ENCODE measurements at places on chromosomes 7 and 10. TPM values are rescaled to one million over a fixed set of nuclear protein-coding genes. Genes with fewer than 3 reads are reported as not detected.

Gene MMD2
- not detected for total RNA-seq

- H3K36me3 ChIP-seq, result peaks cover 3% of the 10 kb centered on the region
- no peaks in the 10 kb centered on the region for H3K4me1 ChIP-seq
- peak overlapping the region; percentile 76 for H3K27ac ChIP-seq
- DNase-seq, result no peak
- H3K27me3 ChIP-seq, result peaks cover 30% of the 10 kb centered on the region
- peak overlapping the region; percentile 71 for H3K4me3 ChIP-seq
These were observed 1.7 kb upstream of the DPYSL4 start for GRCh38 chr10:132184816-132185593.

Gene SHTN1
- total RNA-seq, result not detected

DNA sequence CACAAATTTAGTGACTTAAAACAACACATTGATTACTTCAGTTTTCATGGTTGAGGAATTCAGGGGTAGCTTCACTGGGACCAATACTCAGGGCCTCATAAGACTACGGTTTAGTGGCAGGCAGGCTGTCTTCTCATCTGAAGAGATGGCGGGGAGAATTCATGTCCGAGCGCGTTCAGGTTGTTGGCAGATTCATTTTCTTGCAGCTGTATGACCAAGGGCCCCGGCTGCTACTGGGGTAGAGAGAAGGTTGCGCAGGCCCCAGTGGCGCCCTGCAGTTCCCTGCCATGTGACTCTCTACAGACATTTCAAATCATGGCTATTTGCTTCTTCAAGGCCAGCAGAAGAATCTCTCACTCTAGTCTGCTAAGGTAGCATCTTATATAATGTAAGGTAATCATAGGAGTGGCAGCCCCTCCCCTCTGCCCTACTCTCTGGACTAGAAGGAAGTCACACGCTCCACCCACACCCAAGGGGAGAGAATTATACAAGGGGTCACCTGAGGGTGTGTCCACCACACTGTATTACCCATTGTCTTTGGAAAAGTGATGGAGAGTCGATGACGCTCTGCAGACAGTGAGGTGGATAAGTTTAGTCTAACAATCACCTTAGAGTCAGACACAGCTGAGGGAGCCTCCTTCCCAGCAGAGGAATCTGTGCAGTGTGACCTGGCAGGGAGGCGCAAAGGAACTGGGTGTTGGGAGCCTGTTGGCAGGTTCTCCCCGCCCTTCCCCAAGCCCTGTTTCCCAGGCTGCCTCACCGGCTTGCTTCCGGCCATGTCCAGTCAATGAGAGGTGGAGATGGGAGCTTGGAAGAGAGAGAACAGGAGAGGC, 35.7 kb upstream of the PLEKHA1 start:
- no peaks in the 10 kb centered on the region for H3K36me3 ChIP-seq
- H3K4me3 ChIP-seq, result no peak overlapping the region
- H3K27ac ChIP-seq, result no peak overlapping the region
- peaks cover 11% of the 10 kb centered on the region for H3K27me3 ChIP-seq
- H3K4me1 ChIP-seq, result no peaks in the 10 kb centered on the region

Gene TAF5
- total RNA-seq, result 11.0 TPM

Gene NSUN6
- total RNA-seq, result 12.8 TPM

GRCh38 chr7:37570145-37570544, 113.4 kb upstream of the GPR141 start:
- H3K4me3 ChIP-seq, result no peak overlapping the region
- H3K36me3 ChIP-seq, result no peaks in the 10 kb centered on the region
- H3K4me1 ChIP-seq, result no peaks in the 10 kb centered on the region
- peaks cover 7% of the 10 kb centered on the region for H3K27me3 ChIP-seq

DNA sequence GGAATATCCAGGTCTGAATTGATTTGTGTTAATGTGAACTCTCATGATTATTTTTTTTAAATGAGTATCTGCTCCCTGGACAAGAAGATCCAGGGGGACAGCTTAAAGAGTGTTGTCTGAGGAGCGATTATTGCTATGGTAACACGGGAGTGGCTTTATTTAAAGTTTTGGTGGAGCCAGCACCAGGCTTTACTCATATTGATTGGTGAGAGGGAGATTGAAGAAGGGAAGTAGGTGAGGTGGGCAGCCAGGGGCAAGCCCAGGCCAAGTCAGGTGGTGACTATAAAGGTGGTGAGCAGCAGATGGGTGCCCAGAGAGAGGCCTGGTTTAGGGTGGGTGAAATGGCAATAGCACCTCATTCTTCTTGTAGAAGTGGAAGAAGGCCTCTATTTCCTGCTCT, 10.2 kb upstream of the AGR2 start:
- H3K27ac ChIP-seq, result no peak overlapping the region
- no peak overlapping the region for H3K4me3 ChIP-seq
- H3K36me3 ChIP-seq, result no peaks in the 10 kb centered on the region
- no peak for DNase-seq

Gene ZFAND4
- total RNA-seq, result 11.1 TPM

Gene CALHM1
- total RNA-seq, result not detected

DNA sequence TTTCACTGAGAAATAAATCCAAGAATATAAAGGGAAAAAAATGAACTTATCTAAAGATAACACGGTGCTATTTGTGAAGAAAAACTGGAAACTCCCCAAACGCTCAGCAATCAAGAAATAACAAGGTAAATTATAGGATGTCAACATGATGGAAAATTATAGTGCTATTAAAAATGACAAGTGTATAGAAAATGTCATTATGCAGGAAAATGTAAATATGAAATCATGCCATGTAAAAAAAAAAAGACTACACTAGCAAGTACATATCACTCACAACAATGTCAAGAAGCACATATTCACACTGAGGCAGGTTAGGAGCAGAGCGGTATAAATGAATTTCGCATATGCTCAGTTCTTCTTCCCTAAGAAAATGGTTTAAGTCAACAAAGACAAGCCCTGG, 27.7 kb downstream of the KLRG2 start:
- H3K4me1 ChIP-seq, result no peaks in the 10 kb centered on the region
- H3K4me3 ChIP-seq, result no peak overlapping the region
- no peak for DNase-seq
- H3K27ac ChIP-seq, result no peak overlapping the region
- no peaks in the 10 kb centered on the region for H3K36me3 ChIP-seq

GRCh38 chr10:11655836-11656235, 44.4 kb upstream of the USP6NL start:
- no peak for DNase-seq
- no peaks in the 10 kb centered on the region for H3K4me1 ChIP-seq
- H3K4me3 ChIP-seq, result no peak overlapping the region
- H3K27ac ChIP-seq, result no peak overlapping the region
- H3K27me3 ChIP-seq, result peaks cover 5% of the 10 kb centered on the region

Gene ETV1
- not detected for total RNA-seq

- H3K4me3 ChIP-seq, result no peak overlapping the region
- H3K4me1 ChIP-seq, result no peaks in the 10 kb centered on the region
- no peak for DNase-seq
- no peaks in the 10 kb centered on the region for H3K27me3 ChIP-seq
These were observed 995.3 kb upstream of the PHF14 start for GRCh38 chr7:9978106-9979064.

DNA sequence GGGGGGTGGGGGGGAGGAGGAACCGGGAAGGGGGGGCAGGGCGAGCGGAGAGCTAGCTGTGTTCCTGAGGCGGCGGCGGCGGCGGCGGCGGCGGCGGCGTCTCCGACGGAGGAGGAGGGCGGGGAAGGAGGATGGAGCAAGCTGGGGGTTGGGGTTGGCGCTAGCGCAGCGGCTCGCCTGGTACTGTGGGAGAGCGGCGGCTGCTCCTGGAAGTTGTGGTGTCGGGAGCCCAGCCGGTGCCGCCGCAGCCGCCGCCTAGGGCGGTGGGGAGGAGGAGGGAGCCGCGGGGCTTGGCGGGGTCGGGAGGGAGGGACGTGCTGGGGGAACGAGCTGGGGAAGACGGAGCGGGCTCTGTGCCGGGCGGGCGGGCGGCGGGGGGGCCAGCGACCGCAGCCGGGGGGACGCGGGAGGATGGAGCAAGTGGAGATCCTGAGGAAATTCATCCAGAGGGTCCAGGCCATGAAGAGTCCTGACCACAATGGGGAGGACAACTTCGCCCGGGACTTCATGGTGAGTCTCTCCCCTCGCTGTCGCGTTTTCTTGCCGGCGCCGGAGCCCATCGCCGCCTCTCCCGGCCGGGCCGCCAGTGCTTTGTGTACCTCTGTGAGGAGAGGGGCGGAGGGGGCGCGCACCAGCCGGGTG, at the start of gene PTPN12:
TSS of gene PTPN12 (plus strand) at position 160 of the 642 bp plus-strand sequence. CDS start at position 412, 252 bp downstream.
- DNase-seq, result peak; percentile 21
- H3K27ac ChIP-seq, result peak within 1 kb of the TSS; percentile 90
- H3K36me3 ChIP-seq, result no peaks in the 10 kb centered on the region
- H3K4me3 ChIP-seq, result peak within 1 kb of the TSS; percentile 93

DNA sequence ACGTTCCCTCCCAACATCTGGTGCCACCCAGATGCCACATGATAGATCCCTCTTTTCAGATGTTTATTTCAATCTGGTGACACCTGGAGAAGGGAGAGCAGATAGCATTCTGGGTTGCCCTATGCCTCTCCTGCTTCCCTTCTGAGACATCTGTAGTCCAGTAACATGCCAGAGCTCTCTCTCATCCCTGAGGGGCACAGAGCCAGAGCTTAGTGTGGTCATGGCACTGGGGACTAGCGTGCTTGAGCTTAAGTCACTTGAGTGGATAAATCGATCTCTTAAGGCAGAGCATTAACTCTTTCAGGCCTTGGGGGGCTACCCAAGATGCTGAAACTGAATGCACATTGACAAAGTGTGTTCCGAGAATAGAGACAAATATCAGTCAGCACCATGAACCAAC, 47.9 kb downstream of the WNT2 start:
- no peaks in the 10 kb centered on the region for H3K36me3 ChIP-seq
- peaks cover 1% of the 10 kb centered on the region for H3K27me3 ChIP-seq
- no peak overlapping the region for H3K27ac ChIP-seq
- no peaks in the 10 kb centered on the region for H3K4me1 ChIP-seq
- DNase-seq, result no peak

DNA sequence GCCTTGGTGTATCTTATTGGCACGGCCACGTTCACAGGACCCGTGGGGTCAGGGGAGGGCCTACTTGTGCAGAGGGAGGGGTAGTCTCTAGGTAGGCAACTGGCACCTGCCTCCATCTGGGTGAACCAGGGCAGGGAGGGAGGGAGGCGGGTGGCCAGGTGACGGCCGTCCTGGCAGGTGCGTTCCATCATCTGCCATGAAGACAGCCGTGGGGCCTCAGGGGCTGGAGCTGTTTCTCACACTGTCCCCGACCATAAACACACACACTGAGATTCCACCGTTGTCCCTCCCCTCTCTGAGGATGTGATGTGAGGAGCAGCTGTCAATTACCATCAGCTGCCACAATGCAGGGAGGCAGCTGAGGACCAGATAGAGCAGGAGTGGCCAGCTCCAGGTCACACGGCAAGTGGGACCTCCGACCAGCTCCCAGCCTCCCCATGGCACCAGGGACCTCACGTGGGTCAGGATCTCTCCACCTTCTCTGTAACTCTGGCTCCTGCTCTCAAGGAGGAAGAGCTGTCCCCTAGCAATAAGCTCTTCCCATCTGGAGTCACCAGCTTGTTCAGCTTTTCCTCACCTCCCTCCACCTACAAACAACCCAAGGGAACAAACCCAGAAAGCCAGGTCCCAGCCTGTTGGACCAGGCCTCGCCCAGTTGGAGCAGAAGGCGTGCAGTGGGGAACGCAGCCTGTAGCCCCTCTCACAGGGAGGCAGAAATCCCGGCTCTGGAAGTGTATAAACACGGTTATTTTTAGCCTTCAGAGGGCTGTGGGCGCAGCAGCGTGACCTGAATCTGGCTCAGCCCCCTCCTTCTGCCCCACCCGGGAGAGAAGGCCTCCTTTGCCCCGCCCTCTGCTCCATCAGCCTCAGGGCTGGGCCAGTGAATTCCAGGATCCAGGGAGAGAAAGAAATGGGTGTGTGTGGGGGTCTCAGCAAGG, 33.1 kb downstream of the ZMIZ1 start:
- H3K36me3 ChIP-seq, result no peaks in the 10 kb centered on the region
- no peak for DNase-seq
- no peaks in the 10 kb centered on the region for H3K4me1 ChIP-seq
- H3K4me3 ChIP-seq, result no peak overlapping the region

Gene WNT8B
- total RNA-seq, result 0.24 TPM

GRCh38 chr10:52740913-52741675, 31.5 kb downstream of the MBL2 start:
- DNase-seq, result peak; percentile 9
- no peaks in the 10 kb centered on the region for H3K36me3 ChIP-seq
- no peaks in the 10 kb centered on the region for H3K27me3 ChIP-seq
- H3K4me3 ChIP-seq, result no peak overlapping the region
- H3K4me1 ChIP-seq, result no peaks in the 10 kb centered on the region

Gene OPALIN
- total RNA-seq, result not detected

Gene ARHGEF5
- 8.0 TPM for total RNA-seq

DNA sequence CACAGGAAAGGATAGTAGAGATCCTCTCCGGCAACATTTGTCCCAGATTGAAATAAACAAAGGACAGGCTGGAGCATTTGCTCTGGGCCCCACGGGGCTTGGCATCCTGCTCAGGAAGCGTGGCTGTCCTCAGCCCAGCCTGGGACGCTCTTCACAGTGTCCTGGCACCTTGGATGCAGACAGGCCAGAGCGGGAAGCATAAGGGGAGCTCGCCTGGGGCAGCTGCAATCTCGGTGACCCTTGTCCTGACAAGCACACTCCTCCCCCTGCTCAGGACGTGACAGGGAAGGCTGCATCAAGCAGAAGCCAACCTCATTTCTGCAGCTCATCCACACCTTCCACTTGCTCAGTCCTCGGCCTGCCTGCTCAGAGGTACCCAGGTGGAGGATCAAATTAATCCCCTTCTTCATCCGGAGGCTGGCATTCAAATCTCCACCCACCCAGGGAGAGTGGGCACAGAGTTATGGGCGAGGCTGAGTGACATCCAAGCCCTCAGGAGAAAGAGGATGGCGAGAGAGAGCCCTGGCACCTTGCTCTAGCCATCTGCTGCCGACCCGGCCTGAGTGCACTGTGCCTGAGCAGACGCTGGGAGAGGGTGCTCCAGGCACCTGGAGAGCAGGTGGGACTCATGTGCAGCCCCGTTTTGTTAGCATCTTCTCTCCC, 47.6 kb downstream of the ABRAXAS2 start:
- H3K4me3 ChIP-seq, result no peak overlapping the region
- no peaks in the 10 kb centered on the region for H3K4me1 ChIP-seq
- DNase-seq, result no peak
- H3K36me3 ChIP-seq, result no peaks in the 10 kb centered on the region
- no peak overlapping the region for H3K27ac ChIP-seq

DNA sequence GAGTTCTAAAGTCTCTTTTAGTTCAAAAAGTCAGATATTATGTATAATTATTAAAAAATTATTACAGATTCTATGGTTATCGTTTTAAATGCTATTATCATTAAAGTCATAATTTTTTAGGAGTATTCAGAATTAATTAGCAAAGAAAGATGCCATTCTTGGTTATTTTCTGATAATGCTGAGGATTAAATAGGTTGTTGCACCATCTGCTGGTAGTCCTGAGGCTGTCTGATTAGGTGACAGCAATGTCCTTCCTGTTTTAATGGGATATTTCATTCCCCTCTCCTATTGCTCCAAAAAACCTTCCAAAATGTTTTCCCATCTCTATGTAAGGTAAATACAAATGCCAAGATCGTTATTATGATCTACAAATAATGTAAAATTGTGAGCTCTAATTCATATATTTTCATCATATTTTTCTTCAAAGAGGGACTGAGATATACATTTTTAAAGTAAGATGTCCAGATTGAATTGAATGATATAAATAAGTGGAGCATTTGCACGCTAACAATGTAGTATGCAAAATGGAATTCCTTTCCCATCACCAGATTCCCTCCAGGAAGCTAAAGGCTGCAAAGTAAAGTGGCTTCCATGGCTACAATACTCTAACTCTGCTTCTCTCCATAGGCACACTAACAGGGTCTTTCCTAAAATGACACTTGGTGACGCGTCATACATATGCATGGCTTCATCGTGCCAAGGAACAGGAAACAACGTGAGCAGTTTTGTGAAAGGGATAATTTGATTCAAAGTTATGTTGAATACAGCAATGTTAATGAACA, 58.8 kb upstream of the AKR1E2 start:
- no peak for DNase-seq
- H3K27me3 ChIP-seq, result peaks cover 24% of the 10 kb centered on the region
- no peaks in the 10 kb centered on the region for H3K4me1 ChIP-seq
- no peak overlapping the region for H3K27ac ChIP-seq
- H3K36me3 ChIP-seq, result no peaks in the 10 kb centered on the region

Gene ACSM6
- not detected for total RNA-seq
